Hindlimb muscle (tissue), 1 donor: ENCODE measurements at places on chromosomes 11 and 22. TPM values are rescaled to one million over a fixed set of nuclear protein-coding genes. Genes with fewer than 3 reads are reported as not detected.

DNA sequence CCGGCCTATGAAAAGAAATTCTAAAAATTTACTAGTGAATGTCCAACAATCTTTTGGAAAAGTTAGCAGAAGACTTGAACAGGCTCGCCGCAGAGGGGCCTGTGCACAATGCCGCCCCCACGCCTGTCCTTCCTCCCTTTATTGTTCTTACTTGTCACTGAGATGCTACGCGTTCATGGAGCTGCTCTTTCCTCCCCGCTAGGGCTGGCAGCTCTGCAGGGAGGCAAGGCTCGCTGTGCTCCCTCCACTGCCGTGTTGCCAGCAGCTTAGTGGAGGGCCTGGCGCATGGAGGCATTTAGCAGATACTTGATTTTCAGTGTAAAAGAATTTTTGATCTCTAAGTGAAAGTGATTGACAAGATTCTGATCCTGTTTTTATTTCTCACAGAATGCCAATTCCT is 14.7 kb downstream of the PHRF1 start:
- DNase-seq = no peak

DNA sequence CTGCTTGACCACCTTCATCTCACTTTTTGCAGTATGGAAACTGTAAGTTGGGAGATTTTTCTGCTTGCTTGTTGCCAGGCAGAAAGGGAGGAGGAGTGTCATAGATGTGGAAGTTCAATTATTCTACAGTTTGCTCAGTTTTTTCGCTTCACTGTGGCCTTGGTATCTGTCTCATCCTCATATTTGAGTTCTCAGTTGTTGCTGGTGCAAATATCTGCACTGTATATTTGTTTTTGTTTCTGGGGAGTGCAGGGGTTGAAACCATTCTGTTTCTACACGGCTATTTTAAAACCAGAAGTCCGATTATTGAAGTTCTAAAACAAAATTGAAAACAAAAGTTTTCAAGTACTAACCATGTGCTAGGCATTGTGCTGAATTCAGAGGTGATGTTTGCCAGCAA is 153.4 kb downstream of the JRKL start:
- no peak for DNase-seq

DNA sequence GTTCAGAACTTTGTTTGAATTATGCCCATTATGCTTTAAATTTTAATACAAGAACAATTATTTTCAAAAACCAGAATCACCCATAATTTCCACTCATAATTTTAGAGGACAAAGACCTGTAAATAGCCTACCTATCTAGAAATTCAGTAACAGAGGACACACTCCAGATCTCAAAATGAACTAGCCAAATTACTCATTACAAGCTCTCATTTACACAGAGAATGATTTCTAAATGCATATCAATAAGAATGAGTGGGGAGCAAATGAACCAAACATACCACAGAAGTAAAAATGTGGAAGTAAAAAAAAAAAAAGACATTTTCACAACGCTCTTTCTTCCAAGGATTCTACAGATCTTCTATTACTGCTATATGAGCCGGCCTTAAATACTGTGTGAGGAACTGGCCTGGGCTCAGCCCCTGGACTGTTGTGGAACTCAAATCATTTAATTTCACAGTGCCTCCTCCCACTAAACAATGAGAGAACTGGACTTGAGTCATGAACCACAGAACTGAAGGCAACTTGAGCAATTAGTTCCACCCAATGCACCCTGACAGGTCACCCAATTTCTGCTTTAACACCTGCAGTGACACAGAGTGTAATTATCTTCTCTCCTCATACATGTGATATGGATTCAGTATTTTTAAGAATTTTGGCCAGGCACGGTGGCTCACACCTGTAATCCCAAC is 8.0 kb downstream of the MRTFA start:
- no peak for DNase-seq

DNA sequence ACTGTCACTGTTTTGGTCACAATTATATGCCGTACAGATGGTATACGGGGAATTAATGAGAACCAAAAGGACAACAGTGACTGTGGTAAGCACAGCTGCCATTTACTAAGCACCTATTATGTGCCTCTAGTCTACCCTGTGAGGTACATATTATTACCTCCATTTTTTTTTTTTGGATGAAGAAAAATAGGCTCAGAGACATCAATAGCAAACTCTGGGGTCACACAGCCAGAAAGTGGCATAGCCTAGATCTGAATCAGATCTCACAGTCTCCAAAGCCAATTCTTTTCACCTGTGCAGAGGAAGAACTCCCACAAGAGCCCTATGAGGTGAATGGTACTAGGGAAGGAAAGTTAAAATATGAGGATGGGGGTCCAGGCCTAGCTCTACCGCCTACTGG is 68.9 kb downstream of the USP35 start:
- no peak for DNase-seq

GRCh38 chr11:89267660-89268302 is 90.1 kb downstream of the TYR start:
- no peak for DNase-seq

DNA sequence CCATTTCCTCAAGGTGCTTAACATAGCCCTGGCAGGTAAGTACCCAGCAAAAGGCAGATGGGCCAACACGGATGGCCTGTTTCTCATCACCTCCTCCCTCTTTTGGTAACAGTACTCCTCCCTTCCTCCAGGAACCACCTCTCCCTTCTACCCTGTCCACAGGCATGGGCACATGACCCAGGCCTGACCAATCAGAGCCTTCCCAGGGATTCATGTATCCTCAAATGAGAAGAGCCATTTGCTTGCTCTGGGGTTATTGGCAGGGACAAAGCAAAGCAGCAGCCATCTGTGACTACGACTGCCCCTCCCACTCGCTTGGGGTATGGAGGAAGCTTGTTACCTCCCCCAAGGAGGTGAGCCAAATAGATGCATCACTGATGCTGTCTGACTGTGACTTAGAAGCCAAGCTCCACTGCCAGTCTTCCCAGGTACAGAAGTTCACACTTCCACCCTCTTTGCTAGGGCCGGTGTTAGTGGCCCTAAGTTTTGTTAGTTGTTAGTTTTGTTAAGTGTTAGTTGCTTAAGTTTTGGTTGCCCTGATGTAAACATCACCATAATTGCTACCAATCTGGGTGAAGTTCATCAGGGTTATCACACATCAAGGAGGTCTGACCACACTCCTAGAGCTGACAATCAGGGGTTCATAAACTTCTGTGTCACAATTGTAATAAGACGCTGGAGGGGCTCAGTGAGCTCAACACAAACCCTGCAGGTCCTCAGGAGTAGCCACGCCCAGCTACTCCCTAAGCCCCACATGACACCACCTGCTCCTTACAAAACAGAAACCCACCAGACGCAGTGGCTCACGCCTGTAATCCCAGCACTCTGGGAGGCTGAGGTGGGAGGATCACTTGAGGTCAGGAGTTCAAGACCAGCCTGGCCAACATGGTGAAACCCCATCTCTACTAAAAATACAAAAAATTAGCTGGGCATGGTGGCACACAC is 57.3 kb downstream of the ARFGAP3 start:
- no peak for DNase-seq

DNA sequence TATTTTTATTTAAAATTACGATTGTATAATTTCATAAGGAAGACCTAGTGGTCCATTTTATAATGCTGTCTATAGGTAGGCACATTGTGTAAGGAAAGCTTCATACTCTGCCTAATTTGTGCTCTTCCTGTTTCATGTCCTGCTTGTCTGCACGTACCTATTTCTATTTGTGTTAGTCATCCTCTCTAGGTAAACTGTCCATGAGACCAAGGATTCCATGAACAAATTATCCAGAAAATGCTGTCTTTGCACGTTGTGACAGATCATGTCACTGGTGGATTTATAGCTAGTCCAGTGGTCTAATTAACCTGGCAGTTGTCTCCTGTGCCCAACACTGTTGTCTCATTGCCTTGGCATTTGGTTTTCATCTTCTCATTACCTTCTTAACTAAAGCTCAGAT is 44.7 kb downstream of the DNAJC24 start:
- DNase-seq = no peak

DNA sequence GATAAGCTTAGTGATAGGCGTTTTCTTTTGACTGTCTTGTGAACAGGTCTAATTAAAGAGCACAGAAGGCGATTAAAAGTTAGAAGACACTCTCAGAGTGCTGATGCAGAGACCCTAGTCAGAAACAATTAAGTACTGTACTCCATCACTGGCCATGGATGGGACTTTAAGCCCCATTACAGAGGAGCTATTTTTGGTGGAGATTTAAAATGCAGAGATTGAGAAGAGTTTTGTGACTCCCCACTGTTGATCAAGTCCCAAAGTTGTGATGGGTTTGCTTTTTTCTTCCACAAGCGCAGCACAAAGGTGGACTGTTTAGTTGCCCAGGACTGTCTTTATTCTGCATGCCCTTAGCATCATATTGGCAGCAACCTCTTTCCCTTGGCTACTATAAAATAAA is 978 bp downstream of the LUZP2 start:
- DNase-seq = no peak

DNA sequence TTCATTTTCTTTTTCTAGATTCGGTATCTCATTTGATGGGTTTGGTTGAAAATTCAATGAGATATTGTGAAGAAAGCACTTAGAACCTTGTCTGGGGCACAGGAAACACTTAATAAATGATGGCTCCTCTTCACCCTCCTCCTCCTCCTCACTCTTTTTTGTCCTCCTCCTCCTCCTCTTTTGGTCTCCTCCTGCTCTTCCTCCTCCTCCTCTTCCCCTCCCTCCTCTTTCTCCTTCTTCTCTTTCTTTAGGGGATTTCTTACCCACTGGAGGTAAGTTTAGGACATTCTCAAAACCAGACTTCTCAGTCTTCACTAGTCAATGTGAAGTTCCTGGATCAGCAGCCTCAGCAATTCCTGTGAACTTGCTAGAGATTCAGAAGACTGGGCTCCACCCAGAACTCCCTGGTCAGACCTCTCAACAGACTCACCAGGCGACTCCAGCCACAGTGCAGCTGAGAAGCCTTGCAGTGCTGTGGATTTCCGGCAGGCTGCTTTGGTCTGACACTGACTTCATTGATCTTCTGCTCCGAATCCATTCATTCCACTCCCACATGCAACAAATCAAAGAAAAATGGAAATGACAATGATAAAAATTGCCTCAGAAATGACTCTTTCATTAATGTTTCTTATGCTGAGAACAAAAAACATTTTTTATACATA is 368.6 kb upstream of the B3GAT1 start:
- DNase-seq = no peak

- no peak for DNase-seq
Measured at GRCh38 chr22:17828502-17829080, 54.3 kb upstream of the BID start.

DNA sequence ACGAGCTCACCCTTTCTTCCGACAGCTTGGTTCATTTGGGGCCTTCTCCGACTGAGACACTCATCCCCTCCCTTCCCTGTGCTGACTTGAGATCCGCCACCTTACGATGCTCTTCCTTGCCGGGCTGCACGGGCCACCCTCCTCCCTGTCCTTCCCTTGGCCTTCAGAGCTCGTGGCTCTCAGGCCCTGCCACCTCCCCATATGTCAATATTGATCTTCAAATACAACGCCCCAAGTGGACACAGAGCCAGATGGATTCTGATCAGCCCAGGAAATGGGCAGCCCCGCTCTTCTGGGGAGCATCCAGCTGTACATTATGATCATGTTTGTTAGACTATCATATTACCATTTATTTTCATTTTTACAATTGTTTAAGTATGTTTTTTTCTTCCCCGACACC is 812.8 kb downstream of the TBC1D22A start:
- DNase-seq = no peak

DNA sequence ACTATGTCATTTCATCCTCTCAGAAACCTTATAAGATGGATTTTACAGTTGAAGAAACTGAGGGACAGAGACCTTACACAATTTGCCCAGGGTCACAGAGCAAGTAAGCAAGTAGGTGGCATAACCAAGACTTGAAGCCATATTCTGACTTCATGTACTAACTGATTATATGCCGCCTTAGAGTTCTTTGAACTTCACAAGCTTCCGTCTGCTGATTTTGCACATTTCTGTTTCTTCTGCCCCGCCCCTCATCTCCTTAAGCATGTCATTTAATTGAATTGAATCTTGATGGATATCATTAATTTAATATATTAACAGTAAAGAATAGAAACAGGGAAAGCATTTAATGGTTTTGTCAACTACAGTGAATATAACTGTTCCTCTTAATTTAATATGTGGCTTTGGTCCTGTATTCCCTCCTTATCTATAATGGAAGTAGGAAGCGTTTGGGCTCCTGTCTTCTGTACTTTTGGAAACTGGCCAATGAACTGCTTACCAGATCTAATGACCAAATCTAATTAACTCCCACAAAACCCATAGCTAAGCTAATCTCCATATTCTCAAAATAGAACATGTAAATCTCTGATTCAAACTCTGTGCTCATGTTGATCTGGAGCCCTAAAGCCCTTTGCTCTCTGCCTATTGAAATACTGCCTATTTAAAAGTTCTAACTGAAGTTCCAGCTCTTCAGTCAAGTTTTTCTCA is 30.4 kb downstream of the SIK2 start:
- no peak for DNase-seq

- no peak for DNase-seq
Measured at GRCh38 chr11:11076879-11077278, 219.0 kb upstream of the ZBED5 start.

GRCh38 chr22:44057401-44057987 is 33.4 kb downstream of the PARVB start:
- DNase-seq = no peak

GRCh38 chr22:44595841-44596341 is 97.9 kb upstream of the RTL6 start:
- no peak for DNase-seq

DNA sequence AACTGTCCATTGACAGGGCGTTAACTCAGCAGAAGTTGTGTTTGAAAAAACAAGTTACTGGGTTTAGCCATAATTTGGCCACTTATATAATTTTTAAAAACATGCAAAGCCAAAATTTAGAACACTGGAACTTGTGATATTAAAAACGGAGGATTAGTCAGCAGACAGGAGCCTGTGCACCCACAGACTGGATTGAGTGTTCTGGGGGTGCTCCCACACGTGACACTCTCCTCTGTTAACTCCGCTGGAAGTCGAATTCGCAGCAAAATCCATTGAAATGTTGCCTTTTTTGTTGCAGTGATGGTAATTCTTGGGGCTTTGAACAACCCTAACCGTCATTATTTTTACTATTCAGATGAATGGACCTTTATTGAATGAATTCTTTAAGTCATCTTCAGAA is 269.8 kb downstream of the DDX10 start:
- DNase-seq = no peak

DNA sequence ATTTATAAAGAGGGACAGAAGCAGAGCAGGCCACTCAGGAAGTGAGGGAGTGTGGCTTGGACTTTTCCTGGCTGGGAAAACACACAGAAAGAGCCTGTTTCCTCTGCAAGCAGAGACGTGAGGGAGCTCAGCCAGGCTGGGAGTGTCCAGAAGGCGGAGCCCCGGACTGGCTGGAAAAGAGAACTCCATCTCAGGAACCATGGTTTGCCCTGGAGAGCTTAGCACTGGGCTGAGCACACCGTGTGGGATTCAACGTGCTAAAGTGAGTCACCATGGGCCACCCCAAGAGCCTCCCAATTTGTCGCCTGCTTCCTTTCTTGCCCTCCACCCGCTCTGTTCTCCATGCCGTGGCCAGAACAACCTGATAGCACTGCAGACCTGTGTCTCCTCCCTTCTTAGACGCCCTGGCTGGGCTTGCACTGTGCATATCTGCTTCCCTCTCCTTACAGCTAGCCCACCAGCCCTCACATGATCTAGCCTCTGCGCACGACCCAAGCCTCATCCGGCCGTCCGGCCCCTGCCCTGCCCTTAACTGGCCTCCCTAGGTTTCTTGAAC is 51.8 kb downstream of the GALNT18 start:
- peak; percentile 83 for DNase-seq

GRCh38 chr22:31170971-31171370 is 11.0 kb downstream of the RNF185 start:
- no peak for DNase-seq

Gene NXPE1
- not detected for polyA plus RNA-seq

Gene TMEM151A
- not detected for polyA plus RNA-seq

Gene MRPL17
- 57.2 TPM for polyA plus RNA-seq

Gene CYP2D6
- 1.4 TPM for polyA plus RNA-seq

Gene FREY1
- polyA plus RNA-seq = 0.26 TPM

Gene PGA5
- polyA plus RNA-seq = 1.1 TPM
